ENCODE measurements at places on chromosomes 16 and 17.

DNA sequence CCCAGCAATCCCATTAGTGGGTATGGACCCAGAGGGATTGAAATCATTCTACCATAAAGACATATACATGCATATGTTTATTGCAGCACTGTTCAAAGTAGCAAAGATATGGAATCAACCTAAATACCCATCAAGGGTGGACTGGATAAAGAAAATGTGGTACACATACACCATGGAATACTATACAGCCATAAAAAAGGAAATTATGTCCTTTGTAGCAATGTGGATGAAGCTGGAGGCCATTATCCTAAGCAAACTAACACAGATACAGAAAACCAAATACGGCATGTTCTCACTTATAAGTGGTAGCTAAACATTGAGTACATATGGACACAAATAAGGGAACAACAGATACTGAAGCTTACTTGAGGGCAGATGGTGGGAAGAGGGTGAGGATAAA, 2.4 kb downstream of the KRTAP2-3 start:
- no peak for DNase-seq

- DNase-seq = no peak
Measured at GRCh38 chr17:17931159-17931558, 41.0 kb downstream of the TOM1L2 start.

DNA sequence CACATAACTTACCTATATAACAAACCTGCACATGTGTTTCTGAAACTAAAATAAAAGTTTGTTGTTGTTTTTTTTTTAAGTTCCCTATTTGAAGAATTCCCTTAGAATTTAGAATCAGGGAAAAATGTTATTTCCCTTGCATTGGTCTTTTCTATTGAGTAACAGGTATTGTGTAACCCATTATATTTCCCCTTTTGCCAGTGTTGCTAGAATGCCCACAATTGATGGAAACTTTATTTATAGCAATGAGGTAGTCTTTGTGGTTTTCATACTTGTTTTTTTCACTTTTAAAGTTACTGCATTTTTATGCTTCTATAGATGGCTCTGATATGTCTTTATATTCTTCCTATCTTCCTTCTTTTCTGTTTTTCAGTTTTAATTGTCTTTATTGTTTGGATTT, 3.9 kb downstream of the NLRP1 start:
- DNase-seq = no peak

DNA sequence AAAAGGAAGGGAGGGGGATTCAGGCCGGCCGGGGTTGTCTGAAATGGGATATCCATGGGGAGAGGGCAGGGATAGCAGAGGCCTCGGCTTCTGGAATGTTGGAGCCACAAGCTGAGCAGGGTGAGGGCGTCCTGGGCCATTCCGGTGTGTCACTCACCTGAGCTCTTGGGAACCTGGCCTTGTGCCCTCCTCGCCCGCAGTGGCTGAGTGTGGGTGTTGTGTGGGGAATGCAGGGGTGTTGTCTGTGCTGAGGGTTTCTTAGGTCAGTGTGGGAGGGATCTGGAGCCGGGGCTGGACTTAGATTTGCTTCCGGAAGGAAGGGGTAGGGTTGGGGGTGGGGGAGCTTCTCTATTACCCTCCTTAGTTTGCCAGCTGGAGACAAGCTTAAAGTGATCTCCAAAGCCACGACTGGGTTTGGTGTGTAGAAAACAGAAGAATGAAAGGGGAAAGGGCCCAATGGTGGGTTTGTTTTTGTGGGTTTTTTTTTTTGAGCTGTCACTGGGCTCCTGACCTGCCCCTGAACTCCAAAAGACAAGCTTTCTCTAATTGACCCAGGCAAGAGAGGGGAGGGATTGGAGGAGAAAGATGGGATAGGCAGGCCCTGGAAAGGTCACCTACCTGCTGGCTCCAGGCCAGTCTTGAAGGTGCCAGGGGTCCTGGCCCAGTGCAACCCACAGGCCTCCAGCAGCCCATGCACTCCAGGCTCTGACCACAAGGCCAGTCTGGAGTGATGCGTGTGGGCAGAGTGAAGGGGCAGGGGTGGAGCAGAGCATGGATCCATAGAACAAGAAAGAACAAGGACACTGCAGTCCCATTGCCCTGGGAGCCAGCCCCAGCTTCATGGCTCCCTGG, at the start of gene SULT1A2:
Gene SULT1A2, minus strand, starts transcription at position 211 of the 852 bp plus-strand sequence. CDS start 1,120 bp downstream, outside the sequence.
- DNase-seq = no peak

- DNase-seq = no peak
Measured at GRCh38 chr16:27514806-27515205, 34.9 kb downstream of the GTF3C1 start.

- DNase-seq = no peak
Measured at GRCh38 chr16:10511829-10512228, 68.6 kb downstream of the EMP2 start.

GRCh38 chr16:9107025-9107970, 15.9 kb downstream of the HAPSTR1 start:
- DNase-seq = no peak

GRCh38 chr17:50899005-50899460, 32.9 kb upstream of the TOB1 start:
- no peak for DNase-seq

DNA sequence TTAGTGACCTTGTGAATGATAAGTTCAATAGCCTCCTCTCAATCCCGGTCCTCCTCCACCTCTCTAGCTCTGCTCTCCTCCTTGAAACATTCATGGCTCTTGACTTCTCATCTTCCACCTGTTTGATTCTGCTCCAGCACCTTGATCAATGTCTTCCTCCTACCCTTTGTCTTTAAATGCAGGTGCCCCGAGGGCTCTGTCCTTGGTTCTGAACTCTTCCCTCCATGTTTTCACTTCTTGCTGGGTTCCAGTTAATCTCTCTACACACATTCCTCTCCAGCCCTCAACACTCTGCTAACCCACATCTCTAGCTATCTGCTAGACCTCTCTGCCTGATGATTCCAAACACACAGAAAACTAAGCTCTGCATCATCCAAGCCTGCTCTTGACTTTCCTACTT, 13.4 kb downstream of the CD300E start:
- DNase-seq = no peak

- DNase-seq = no peak
Measured at GRCh38 chr17:80631142-80632045, 86.8 kb downstream of the RPTOR start.

DNA sequence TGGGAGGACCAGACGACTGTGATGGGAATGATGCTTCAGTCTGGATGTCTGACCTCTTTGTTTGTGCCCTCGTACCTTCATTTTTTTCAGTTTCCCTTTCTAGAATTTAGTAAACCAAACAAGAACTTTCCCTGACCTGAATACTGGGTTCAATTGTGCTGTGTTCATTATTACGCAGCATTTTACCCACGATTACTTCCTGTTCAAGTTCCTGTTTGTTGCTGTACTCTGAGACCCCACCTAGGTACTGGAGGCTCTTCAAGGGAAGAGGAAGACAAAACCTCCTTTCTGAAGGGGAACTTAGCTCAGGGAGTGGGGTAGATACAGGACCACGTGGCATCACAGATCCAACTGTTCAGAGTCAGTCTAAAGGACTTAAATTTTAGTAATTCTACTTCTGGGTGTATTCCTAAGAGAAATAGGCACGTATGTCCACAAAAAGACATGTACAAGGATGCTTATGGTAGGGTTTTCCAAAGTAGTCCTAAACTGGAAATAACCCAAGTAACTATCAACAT, 9.2 kb upstream of the PRKCB start:
- DNase-seq = no peak

DNA sequence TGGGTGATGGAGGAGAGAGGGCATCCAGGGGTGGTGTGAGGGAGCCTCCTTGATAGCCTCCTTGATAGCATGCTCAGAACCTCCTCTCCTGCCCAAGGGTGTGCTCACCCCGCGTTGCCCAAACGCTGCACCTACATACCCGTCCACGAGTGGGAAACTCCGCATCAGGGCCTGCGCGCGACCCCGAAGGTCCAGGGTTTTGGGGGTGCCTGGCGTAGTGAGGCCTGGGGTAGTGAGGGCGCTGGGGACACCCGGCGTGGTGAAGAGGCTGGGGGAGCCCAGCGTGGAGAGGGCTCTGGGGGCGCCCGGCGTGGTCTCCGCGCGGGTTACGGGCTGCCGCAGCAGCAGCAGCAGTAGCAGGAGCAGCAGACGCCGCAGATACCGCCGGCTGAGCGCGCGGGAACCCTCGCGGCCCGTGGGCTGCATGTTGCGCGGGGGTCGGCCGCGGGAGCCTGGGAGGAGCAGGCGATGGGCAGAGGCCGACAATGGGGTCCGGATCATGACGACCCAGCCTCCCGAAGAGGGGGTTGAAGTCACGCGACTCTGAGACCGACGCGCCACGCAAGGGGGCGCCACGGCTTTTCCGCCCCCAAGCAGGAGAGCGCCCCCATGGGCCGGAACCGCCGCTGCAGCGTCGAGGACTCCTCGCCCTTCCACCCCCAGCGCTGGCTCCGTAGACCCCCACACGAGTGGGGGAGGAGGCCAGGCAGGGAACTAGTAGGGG, at the start of gene DPEP3:
Gene DPEP3, minus strand, starts transcription at position 545 of the 724 bp plus-strand sequence. Its CDS starts 119 bp downstream, at position 426.
- DNase-seq = no peak

DNA sequence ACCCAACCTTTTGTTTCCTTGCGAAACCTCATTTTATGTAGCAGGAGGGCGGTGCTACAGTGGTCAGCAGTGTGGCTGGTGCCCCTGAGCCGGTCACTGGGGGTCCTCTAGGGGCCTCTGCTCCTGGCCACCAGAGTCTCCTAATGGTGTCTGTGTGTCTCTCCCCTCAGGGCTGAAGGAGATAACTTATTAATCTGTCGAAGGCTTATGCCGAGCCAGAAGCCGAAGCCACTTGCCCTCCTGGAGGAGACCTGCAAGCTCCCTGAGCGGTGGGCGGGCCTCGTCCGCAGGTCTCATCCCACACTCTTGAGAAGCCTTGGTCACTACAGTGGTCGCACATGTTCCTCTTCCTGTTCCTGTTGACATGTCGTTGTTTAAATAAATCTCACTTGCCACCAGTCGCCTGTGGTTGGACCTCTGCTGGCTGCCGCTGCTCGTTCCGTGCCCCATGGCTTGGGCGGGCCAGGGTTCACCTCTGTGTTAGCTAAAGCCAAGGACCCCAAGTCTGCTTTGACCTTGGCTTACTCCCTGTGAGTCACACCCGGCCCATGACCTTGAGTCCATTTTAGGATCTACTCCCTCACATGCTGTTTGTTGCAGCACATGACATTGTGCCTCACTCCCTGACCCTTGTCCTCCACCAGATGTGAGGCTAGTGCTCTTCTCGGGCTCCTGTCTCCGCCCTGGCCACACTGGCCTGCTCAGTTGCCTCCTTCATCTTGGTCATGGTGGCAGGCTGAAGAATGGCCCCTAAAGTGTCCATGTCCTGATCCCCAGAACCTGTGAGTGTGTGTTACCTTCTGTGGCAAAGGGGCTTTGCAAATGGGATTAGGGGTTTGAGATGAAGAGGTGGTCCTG, 38.7 kb upstream of the AQP8 start:
- DNase-seq = no peak

- no peak for DNase-seq
Measured at GRCh38 chr16:88920618-88921590, 54.4 kb upstream of the PABPN1L start.

DNA sequence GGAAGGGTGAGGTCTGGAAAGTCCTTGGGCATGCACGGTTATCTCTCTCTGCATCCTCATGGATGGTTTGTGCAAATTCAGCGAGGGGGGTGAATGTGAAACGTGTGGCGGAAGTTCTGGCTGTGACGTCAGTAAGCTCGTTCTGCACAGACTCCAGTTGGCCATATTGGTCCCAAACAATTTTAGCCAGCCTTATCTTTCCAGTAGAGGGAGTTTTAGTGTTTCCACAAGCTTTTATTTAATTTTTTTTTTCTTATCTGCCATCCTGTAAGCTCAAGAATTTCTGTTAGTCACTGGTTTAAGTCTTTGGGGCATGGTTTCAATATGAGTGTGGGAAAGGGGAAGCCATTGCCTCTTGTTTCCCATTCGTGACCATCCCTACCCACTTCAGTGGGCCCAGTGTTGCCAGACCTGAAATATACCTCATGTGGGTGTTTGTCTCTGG, 39.0 kb downstream of the HLF start:
- no peak for DNase-seq

DNA sequence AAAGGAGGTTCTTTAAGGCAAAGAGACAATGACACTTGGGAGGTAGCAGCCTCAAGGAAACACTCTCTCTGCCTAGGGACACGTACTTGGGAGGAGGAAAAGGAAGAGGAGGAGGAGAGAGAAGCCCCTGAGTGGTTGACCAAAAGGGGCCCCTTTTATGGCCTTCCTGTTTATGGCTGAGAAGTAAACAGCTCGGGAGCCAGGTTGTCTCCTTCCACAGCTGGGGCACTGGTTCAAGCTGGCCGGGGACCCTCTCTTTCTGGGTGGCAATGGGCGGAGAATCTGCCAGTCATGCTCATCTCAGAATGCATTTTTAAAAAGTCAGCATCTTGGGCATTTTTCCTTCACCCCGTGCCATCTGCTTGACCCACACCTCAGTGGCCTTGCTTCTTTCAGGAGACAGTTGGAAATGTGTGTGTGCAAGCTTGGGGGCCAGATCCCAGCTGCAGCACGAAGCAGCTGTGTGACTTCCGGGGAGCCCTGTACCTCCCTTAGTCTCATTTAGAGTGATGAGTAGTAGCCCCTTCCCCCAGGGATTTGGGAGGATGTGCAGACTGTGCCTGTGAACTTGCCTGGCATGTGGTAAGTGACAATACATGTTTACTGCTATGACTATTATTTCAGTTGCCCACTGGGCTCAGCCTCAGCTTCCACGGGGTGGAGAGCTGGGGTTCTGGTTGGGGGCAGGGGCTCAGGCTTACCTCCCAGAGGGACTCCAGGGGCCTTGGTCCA, 33.8 kb upstream of the SALL1 start:
- no peak for DNase-seq

DNA sequence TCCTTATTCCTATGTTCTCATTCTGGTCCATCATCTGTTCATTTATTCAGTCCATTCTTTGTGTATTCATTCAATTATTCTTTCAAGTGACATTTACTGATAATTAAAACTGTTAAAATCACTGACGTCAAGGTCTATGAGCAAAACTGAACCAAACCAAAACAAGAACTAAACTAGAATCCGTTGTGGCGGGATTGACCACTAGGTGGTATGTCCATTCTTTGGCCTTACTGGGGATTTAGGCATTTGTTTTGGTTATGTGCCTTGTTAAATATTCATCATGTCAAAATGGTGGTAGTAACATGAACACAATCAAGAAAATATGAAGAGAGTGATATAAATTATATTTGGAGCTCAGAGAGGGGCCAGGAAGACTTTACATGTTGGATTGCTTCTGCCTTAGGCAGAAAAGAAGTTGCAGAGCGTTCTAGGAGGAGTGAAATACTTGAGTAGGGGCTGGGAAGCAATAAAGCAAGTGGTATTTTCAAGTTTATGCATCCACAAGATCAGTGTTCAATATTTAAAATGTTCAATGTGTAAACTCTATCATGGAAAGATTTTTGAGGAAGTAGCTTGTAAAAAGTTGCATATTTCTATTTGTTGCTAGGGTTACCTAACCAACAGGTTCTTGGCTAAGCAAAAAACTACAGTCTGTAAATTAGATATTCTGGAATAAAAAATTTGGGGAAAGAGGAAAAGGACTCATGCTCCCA, 129.0 kb downstream of the CDH13 start:
- no peak for DNase-seq
